ENCODE measurements at places on chromosomes 12 and 14.

DNA sequence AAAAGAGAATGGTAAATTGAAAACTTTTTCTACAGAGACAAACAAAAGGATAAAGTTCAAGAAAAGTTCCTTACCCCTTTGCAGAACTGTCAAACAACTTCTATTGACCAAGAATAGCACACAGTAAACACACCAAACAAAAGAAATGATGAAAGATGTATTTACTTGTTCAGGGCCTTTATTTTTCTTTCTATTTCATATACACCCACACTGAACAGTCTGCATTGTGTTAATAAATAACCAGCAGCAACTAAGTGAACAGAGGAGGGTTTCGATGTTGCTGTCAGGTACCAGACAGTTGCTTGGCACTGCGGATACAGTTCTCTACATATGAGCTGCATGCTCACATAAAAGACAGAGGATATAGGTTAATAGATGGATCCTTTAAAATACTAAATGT is 122.1 kb downstream of the SOX5 start:
- no peak for DNase-seq

DNA sequence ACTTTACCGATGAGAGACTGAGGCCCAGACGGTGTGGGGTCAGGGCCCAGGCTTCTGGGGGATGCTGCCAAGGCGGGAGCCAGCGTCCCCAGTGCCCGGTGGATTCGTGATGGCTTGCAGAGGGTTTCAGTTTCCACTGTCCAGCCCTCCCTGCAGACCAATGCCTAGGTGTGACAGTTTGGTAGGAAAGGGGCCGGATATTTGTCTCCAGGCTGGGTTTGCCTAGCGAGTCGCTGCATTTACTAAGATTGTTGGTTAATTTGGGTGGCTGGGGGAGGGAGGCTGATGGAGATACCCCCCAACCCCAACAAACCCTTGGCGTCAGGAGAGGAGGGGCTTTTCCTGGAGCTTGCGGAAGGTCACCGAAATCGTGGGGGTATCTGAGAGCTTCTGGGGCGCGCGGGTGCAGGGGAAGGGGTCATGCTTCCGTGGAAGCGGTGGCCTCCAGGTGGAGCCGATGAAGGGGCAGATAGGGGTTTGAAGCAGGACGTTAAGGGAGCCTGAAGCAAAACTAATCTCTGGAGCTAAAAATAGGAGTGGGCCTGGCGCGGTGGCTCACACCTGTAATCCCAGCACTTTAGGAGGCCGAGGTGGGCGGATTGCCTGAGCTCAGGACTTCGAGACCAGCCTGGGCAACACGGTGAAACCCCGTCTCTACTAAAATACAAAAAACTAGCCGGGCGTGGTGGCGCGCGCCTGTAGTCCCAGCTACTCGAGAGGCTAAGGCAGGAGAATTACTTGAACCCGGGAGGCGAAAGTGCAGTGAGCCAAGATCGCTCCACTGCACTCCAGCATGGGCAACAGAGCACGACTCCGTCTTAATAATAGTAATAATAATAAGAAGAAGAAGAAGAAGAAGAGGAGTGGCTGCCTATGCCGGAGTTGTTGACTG is 1.1 kb upstream of the CDC42BPB start:
- DNase-seq, result no peak

GRCh38 chr12:30913323-30913722 is 13.2 kb upstream of the TSPAN11 start:
- no peak for DNase-seq

GRCh38 chr12:72338437-72338836 is 66.3 kb downstream of the TRHDE start:
- DNase-seq, result no peak

GRCh38 chr14:68191567-68192321 is 372.2 kb downstream of the RAD51B start:
- DNase-seq, result no peak

- no peak for DNase-seq
These were observed 16.8 kb downstream of the FLVCR2 start for GRCh38 chr14:75595226-75595625.

GRCh38 chr12:55443776-55444175 is at the start of gene OR6C2:
OR6C2 (plus strand) TSS chr12:55444076; CDS start chr12:55452214, 8,138 bp downstream.
- no peak for DNase-seq

GRCh38 chr12:26936559-26937442 is 980 bp downstream of the INTS13 start:
- DNase-seq, result no peak

GRCh38 chr12:123973552-123974341 is 732 bp downstream of the ZNF664 start:
- no peak for DNase-seq

GRCh38 chr12:107528731-107529365 is 156.8 kb upstream of the PWP1 start:
- no peak for DNase-seq

GRCh38 chr12:109307051-109307450 is 2.0 kb downstream of the FOXN4 start:
- DNase-seq, result no peak

GRCh38 chr14:92847749-92848148 is 53.6 kb downstream of the GOLGA5 start:
- no peak for DNase-seq

GRCh38 chr12:80413462-80413861 is 30.6 kb upstream of the PTPRQ start:
- DNase-seq, result no peak

- no peak for DNase-seq
These were observed 678 bp downstream of the ZBTB25 start for GRCh38 chr14:64502887-64503433.

DNA sequence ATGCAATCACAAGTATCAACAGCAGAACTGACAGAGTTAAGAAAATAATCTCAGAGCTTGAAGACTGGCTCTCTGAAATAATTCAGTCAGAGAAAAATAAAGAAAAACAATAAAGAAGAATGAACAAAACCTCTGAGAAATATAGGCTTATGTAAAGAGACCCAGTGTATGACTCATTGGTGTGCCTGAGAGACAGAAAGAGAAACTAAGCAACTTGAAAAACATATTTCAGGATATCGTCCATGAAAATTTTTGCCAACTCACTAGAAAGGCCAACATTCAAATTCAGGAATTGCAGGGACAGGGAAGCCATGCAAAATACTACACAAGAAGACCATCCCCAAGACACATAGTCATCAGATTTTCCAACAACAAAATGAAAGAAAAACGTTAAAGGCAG is 56.2 kb downstream of the APOBEC1 start:
- no peak for DNase-seq

- DNase-seq, result no peak
These were observed 68.5 kb downstream of the LIN7A start for GRCh38 chr12:80869264-80869663.

DNA sequence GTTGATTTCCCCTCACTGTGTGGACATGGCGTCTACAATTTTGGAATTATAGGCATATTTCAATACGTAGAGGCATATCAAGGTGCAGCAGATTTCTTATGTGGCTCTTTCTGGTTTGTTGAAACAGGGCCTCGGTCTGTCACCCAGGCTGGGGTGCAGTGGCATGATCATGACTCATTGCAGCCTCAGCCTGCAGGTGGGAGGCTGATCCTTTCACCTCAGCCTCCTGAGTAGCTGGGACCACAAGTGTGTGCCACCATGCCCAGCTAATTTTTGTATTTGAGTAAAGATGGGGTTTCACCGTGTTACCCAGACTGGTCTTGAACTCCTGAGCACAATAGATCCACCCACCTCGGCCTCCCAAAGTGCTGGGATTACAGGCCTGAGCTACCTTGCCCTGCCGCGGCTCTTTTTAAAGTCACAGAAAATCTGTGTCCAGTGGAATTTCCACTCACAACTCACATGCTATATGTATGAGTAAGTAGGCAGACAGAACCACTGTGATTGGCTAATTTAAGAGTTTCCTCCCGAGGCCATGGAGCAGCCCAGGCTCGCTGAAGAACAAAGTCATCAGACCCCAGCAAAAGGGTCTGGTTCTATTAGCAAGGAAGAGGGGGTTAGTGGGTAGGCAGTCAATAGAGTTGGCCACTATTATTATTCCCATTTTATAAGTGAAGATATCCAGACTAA is 9.1 kb downstream of the GNG2 start:
- DNase-seq, result peak; percentile 66

GRCh38 chr12:97513950-97514349 is 51.3 kb downstream of the RMST start:
- DNase-seq, result no peak

- DNase-seq, result no peak
These were observed 179.1 kb downstream of the KCNA5 start for GRCh38 chr12:5222729-5223128.
